ENCODE measurements at places on chromosomes 3 and 15.

DNA sequence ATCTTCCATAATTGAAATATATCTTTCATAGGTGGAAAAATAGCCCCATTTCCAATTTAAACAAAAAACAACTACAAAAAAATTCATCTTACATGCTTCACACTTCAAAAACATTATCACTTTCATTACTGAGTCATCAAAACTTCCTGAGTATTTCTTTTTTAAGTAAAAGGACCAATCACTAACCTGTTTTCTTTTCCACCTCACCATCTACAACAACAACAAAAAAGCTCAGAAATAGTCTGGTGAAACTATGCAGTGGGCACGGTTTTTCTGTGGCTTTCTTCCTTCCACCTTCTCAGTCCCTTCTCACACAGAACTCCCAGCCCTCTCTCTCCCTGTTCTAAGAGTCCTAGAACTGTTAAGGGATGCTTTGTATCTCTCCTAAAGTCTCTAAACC is 20.3 kb upstream of the TNIK start:
- no peak for DNase-seq

DNA sequence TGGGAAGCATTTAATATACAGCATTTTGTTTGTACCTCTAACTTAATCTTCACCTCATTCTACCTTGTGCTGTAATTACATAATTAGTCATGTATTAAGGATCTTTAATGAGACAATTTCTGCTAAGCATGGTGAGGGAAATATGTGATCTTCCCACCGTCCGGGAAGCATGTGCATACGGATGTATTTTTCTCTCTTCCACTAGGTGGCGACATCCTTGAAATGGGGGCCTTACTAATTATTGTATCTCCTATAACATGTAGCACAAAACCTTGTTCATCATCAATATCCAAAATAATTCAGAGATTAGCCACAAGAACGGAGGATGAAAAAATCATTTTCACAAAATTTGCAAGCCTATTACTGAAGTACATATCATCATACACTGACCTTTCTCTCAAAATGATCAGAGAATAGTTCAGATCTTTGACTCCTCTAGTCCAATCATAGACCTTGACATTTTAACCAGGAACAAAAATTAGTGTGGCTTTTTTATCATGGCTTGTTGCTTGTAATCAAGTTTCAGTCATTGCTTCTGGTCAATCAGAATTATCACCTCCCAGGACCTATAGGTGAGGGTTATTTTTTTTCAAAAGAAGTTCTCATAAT is 148.9 kb upstream of the GBE1 start:
- no peak for DNase-seq

DNA sequence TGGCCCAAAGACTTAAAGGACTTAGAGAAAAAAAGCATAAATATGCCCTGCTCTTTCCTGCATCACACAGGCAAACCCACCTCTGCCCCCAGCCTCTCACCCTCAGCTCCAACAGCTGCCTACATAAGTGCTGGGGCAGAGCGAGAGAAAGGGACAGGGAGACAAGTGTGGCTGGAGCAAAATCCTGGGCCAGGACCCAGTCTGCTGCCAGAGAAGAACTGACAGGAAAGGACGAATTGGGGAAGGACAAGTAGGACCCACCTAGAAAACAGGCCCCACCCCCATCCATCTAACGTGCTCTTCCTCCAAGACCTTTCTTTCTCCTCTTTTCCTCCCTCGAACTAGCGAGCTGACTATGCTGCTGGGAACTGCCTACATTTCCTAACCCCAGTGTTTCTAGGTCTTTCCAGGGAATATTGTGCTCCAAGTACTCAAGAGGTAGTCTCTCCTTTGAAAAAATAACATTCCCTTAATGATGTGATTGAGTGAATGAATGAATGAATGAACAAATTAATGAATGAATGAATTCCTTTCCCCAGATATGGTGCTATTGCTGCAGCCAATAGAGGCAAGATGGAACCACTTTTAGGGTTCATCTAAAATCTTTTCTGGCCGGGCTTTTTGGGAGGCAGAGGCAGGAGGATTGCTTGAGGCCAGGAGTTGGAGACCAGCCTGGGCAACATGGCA is 18.4 kb downstream of the IGDCC4 start:
- no peak for DNase-seq

DNA sequence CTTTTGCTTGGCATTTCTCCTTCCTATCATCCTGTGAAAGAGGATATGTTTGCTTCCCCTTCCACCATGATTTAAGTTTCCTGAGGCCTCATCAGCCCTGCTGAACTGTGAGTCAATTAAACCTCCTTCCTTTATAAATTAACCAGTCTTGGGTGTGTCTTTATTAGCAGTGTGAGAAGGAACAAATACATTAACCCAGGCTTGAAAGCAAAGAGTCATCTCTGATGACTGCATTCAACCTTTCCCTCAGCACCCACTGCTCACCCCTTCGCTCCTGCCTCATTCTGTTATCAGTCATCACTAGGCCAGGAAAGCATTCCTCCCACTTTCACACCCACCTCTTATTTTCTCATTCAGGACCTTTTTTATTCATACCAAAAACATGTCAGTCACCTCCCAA is 59.6 kb upstream of the CASR start:
- DNase-seq, result no peak

DNA sequence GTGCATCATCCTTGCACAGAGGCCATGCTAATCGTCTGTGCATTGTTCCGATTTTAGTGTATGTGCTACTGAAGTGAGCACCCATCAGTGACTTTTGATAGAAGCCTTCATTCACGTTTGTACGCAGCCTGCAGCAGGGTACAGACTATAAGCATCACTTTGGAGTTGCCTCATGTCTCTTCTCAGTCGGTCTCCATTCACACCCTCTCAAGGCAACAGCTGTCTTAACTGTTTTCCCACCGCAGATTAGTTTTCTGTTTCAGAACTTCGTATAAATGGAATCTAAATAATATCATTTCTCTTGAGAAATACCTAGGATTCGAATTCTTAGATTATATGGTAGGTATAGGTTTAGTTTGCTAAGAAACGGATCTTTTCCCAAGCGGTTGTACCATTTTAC is 143.2 kb downstream of the KLHL25 start:
- no peak for DNase-seq

DNA sequence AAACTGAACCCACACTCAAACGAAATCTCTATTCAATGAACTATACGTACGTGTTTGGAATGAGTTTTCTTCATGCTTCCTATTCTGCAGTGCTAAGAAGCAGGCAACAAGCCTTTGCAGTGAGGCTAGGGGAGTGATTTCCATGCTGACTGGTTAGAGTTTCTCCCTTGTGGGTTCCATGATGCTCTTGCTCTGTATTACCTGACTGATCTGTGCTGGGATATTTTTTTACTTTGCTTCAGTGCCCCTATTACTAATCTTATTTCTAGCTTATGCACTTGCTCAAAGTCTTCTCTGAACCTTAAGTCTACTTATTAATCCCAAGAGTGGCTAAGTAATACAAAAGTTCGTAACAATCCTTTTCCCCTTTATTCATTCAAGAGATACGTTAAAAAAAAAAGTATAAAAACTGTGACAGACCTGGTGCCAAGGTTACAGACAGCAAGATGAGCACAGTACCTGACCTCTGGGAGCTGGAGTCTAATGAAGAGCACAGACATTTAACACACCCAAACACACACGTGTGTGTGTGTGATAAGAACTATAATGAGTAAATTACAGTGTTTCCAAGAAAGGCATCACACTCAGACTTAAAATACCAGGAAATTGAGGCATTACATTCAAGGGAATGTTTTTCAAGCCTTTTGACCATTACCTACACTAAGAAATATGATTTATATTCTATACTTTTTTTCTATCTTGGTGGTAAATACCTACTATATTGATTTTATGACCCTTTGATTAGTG is 50.5 kb upstream of the FBN1 start:
- DNase-seq, result no peak

DNA sequence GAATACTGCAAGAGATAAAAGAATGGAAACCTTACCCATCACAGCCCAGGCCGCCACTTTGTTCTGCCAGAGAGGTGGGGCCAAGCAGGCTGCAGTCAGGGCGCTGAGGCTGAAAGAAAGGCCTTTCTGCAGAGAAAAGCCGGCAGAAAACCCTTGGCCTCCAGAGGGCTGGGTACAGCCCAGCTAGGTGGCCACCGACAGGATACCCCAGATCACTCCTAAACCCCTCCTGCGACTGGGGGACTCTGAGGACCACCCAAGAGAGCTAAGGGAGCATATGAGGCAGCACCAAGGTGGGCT is 69.3 kb downstream of the SMAD6 start:
- no peak for DNase-seq

GRCh38 chr3:74643636-74644035 is 29.2 kb upstream of the CNTN3 start:
- DNase-seq, result no peak

- DNase-seq, result no peak
Observed at GRCh38 chr3:48619541-48620524, 1.7 kb downstream of the TMEM89 start.

DNA sequence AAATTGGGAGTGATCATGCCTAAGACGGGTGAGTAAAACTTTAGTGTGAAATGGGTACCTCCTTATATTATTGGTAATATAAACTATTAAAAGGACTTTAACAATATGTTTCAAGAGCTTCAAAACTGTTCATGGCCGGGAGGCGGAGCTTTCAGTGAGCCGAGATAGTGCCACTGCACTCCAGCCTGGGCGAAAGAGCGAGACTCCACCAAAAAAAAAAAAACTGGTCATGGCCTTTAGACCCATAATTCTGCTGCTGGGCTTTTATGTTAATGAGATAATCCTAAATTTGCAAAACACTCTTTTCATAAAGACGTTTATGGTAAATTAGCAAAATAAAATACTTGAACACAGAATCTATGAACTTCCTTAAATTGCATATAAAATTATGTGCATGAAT is 22.8 kb downstream of the TRPC1 start:
- no peak for DNase-seq

DNA sequence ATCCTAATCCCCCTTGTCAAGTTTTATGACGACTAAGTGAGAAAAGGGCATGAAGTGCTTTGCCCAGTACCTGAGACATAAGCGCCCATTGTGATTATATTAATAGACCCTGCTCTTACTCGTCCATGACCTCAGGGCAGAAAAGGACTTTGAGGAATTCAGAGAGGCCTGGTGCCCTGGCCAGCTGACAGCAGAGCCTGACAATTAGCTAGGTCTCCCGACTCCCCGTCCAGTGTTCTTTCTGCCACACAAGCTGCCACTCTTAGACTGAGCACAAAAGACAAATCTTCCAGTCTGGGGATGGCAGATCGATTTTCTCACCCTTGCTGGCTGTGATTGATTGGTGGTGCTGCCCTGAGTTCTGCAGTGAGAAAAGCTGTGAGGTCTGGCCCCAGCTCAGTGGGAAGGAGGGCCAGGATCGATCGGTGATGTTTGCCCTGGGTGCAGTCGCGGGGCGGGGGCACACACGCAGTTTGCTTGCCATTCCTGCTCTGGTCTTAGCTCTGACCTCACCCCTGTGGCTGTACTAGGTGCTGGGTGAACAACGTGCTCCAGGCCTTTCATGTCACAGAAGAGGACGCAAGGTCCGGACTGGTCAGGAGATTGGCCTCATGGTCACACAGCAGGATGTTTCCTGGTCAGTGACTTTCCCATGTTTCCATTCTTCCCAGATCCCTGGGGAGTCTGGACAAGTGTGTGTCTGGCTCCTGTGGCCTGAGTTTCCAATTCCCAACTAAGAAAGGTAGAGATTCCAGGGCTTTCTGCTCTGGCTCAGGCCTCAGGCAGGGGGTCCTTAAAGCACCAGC is 67.4 kb upstream of the TLE3 start:
- no peak for DNase-seq

GRCh38 chr3:14764331-14765059 is 54.3 kb upstream of the FGD5 start:
- no peak for DNase-seq

DNA sequence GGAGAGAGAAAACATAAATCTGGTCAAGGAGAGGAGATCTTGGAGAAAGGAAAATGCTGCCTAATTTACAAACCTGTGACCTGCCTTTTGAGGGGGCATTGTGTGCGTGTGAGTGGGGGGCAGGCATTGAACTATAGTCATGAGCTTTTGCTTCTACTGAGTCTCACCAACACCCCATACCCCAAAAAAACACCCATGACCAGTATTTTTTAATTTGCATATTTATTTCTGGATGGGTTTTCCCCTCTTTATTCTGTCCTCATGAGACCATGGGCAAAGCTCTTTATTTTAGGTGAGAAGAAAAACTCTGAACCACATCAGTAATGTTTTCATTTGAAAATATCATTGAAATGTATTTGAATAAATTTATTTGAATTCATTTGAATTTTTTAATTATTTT is 20.6 kb downstream of the CD80 start:
- DNase-seq, result no peak

- peak; percentile 16 for DNase-seq
Observed at GRCh38 chr15:89121414-89121813, 33.2 kb downstream of the ABHD2 start.

GRCh38 chr3:53716998-53717397 is 129.2 kb downstream of the CHDH start:
- no peak for DNase-seq

- no peak for DNase-seq
Observed at GRCh38 chr3:41893977-41894376, 67.9 kb downstream of the ULK4 start.

DNA sequence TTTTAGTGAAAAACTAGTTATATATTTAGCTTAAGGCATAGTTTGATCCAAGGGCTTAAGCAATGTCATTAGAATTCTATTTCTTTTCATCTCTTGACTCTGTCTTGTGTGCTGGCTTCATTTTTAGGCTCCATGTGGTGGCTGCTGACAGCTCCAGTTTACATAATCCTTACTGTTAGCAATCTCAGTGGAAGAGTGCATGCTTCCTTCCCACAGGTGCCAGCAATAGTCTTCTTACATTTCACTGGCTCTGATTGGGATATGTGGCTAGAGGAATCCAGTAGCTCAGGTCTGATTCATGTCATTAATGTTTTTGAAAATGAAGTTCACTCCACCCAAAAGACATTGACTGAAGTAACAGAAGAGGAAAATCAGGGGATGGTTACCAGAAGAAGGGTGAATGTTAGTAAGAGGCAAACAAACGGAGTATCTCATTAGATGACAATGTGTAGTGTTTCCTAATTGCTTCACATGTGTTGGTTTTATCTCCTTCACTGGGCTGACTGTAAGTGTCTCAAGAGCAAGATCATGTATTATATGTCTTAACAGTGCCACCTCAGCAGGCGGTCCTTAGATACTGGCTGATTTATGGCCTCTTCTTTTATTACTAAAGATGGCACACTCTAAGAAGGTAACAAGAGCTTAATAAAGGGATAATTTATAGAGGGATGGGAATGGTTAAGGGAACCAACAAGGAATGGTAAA is 25.6 kb upstream of the TCF12 start:
- no peak for DNase-seq

GRCh38 chr3:73557986-73558726 is 66.6 kb downstream of the PDZRN3 start:
- DNase-seq, result no peak

GRCh38 chr3:49534581-49535441 is 19.5 kb upstream of the BSN start:
- DNase-seq, result peak; percentile 89

DNA sequence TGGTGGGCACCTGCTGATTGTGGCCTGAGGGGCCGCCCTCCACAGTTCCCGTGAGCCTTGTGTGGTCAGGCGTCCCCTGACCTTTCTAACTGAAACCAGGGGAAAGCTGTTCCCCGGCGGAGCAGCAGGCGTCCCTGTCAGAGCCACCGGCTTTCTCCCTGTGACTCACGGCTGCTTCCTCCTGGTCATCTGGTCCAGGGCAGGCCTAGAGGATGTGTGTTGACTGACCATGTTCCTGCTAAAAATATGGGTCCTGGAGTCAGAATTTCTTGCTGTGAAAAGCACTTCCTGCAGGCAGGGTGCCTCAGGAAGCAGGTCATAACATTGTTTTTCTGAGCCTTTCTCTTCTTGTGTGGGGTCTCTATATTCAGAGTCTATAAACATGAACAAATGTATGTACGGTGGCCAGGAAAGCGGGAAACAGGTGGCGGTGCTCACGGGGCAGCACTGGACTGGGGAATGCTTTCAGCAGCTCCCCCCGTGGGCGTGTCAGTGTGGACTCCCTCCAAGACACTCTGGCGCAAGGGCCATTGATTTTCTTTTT is 38.4 kb upstream of the CGNL1 start:
- no peak for DNase-seq

All from NCI-H748 treated with DMSO at 0.1 percent for 48 hours (cell line).